ENCODE measurements at places on chromosomes 1 and 21. TPM values are rescaled to one million over a fixed set of nuclear protein-coding genes. Genes with fewer than 3 reads are reported as not detected.

PODN gene
- not detected for polyA plus RNA-seq

HOOK1 gene
- polyA plus RNA-seq, result 21.0 TPM

OR2L5 gene
- polyA plus RNA-seq, result not detected

C2CD2 gene
- polyA plus RNA-seq, result 2.8 TPM

DNA sequence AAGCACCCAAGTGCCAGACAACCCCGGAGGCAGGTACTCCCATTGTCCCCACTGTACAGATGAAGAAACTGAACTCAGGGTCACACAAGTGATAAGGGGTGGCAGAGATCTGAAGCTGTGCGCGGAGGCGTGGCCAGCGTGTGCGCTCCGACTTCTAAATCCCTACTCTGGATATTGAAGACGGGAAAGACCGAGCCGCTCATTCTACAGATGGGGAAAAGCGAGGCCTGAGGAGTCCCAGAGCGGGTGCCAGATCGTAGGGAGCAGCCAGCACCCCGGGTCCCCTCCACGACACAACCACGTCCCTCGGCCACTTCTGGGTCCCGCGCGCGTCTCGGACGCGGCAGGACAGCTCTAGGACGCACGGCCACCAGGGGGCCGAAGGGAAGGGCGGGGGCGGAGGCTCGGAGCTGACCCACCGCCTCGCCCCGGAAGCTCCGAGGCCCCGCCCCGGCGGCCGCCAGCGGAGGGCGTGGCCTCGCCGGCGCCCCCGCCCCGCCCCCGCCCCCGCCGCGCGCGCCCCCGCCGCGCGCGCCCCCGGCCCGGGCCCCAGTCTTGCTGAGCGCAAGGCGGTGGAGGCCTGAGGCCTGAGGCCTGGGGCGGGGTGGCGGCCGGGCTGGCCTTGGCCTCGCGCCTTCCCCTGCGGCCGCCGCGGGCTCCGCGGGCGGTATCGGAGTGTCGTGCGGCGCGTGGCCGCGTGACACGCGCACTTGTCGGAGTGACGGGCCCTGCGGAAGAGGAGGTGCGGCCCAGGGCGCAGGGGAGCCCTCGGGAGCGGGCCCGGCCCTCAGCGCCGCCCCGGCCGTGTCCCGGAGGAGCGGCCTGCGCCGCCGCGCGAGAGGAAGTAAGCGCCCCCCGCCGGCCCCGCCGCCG is at the start of gene H6PD:
Gene H6PD, plus strand, starts transcription at position 552 of the 873 bp plus-strand sequence. CDS start 10,161 bp downstream, outside the sequence.
- H3K27me3 ChIP-seq, result no peaks in the 10 kb centered on the region
- H3K36me3 ChIP-seq, result no peaks in the 10 kb centered on the region
- H3K4me1 ChIP-seq, result peaks cover 23% of the 10 kb centered on the region
- peak; percentile 74 for DNase-seq
- H3K4me3 ChIP-seq, result peak within 1 kb of the TSS; percentile 74

DNA sequence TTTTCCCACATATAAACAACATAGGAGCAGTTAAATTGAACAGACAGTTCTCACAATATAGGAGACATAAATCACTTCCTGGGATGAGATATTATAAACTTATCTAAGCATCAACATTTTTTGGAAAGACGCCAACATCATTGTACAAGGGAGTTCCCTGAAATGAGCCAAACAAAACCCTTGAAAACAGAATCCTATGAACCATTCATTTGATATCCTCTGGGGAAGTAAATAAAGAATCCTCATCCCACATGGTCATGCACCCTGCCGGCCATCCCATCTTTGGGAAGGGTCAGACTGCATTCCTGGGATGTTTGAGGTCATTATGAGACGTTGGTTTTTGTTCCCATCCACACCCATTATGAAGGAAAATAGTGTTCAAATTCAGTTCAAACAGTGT is 111.8 kb upstream of the USP25 start:
- H3K27me3 ChIP-seq, result no peaks in the 10 kb centered on the region
- no peaks in the 10 kb centered on the region for H3K36me3 ChIP-seq
- H3K27ac ChIP-seq, result no peak overlapping the region
- no peaks in the 10 kb centered on the region for H3K4me1 ChIP-seq
- H3K4me3 ChIP-seq, result no peak overlapping the region

DNA sequence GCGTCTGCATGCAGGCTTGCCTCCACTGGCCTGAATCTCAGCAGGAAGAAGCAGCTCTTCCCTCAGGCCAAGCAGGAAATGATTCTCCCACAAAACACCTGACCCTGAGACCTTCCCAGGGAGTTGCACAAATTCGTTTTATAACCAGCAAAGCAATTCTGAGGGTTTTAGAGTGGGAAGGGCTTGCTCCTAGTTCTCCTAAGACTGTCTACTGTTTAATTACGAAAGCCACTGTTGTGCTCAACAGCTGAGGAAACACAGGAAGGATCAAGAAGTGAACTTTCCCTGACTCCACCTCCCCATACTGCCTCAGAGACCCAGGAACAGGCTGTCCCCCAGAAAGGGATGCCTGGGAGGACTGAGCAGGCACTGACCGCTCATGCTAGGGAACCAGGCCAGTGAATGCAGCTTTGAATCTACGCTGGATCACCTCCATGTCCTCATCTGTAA is 37.0 kb upstream of the PUM1 start:
- H3K4me3 ChIP-seq, result no peak overlapping the region
- H3K27me3 ChIP-seq, result no peaks in the 10 kb centered on the region
- H3K4me1 ChIP-seq, result no peaks in the 10 kb centered on the region
- no peak overlapping the region for H3K27ac ChIP-seq
- H3K36me3 ChIP-seq, result no peaks in the 10 kb centered on the region

DNA sequence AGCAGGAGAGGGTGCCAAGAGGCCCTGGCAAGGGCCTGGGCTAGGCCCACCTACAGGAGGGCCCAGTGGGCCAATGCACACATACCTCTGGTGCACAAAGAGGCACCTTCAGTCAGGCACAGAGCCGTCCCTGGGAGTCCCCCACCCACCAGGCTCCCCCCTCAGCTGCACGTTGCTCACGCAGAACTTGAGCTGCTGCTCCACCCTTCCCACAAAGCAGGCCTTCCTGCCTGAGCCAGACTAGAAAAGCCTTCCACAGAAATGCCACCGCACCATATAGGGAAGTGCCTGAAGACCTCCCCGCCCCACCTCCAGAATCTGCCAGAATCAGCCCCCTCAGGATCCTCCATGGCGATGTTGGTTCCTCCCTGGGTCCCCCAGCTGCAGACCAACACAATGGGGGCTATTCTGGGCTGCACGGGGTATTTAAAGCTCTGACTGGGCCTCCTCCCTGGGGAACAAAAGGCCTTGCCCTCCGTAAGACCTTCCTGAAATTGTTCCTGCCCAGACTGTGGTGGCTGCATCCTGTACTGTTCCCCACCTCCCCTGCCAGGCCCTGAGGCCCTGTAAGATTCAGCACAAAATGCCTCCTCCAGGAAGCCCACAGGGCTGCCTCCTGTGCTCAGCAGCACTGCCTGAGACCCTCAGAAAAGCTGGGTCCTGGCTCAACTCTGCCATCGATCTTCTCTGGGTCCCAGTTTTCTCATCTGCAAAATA is 27.2 kb downstream of the HSPG2 start:
- H3K27ac ChIP-seq, result peak overlapping the region; percentile 45
- no peak for DNase-seq
